ENCODE measurements at places on chromosomes 2 and 18.

- DNase-seq: no peak
Observed at GRCh38 chr18:27312153-27312552, 127.0 kb upstream of the CHST9 start.

DNA sequence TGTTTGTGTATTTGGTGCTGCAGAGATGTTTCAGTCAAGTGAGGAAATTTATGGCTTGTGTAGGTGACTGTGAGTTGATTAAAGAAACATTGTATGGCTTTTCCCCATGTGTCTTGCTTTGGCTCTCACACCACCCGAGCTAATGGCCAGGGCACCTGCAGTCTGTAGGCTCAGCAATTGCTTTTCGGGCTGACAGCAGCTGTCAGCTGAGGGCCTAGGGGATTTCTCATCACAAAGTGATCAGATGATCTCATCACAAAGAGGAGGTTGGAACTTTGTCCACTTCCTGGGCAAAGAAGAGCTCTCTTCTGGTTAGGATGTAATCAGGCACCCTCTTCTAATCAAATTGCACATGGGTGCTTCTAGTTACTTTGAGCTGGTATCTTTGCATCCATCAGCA lies 632.2 kb downstream of the SLC4A3 start:
- no peak for DNase-seq

DNA sequence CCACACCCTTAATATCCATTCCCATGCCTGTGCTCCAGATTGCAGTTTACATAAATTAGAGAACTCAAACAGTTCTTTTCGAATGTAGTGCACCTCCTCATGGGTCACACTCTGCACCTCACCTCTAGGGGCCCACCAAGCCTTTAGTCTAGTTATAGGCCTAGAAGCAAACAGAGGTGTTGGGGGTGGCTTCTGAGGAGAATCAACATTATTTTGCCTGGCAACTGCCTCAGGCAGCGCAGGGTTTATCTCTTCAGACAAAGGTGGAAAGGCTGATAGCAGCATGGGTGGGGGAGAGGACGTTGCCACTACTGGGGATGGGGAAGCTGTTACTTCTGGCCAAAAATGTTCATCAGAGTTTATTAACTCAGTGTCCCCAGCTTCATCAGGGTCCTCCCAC lies 5.0 kb upstream of the GYPC start:
- no peak for DNase-seq

DNA sequence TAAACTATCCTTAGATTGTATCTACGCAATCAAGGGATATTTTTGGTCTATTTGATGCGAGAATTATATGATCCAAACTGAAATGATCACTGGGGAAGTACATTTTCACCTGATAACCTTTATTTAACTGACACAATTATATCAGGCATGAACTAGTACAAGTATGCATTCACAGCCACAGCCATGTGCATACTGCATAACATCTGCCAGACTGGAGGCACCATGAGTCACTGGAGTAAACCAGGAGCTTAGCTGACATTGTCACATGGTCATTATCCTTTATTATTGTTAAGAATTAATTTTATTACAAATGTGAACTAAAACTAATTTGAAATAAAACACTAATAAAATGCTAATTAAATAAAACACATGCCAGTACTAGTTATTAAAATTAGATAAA lies 1127.1 kb downstream of the DPP10 start:
- no peak for DNase-seq

GRCh38 chr2:18435426-18436037 lies 124.9 kb downstream of the RDH14 start:
- DNase-seq: peak; percentile 26

GRCh38 chr18:29874519-29875098 lies 1167.9 kb downstream of the DSC3 start:
- peak; percentile 59 for DNase-seq

DNA sequence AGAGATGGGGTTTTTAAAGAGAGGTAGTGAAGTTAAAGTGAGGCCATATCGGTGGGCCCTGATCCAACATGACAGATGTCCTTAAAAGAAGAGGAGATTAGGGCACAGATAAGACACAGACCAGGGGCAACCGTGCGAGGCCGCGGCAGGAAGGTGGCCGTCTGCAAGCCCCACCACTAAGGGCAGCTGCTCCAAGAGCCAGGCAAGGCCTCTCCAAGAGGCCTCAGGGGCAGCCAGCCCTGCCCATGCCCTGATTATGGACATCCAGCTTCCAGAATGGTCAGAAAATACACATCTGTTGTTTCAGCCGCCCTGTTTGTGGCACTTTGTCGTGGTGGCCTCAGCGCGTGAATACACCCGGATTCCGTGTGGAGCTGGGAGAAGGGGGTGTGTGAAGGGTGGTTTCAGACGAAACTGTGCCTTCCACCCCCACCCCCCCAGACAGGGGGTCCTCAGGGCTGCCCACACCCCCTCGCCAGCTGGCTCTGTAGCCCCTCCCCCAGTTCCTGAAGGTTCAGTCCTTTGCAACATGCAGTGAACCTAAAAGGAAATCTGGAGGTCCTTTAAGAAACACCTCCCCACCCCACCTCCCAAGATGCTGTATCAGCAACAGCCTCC lies 74.1 kb upstream of the SMAD7 start:
- no peak for DNase-seq

- DNase-seq: no peak
Observed at GRCh38 chr2:64686283-64686956, 32.7 kb upstream of the SERTAD2 start.

DNA sequence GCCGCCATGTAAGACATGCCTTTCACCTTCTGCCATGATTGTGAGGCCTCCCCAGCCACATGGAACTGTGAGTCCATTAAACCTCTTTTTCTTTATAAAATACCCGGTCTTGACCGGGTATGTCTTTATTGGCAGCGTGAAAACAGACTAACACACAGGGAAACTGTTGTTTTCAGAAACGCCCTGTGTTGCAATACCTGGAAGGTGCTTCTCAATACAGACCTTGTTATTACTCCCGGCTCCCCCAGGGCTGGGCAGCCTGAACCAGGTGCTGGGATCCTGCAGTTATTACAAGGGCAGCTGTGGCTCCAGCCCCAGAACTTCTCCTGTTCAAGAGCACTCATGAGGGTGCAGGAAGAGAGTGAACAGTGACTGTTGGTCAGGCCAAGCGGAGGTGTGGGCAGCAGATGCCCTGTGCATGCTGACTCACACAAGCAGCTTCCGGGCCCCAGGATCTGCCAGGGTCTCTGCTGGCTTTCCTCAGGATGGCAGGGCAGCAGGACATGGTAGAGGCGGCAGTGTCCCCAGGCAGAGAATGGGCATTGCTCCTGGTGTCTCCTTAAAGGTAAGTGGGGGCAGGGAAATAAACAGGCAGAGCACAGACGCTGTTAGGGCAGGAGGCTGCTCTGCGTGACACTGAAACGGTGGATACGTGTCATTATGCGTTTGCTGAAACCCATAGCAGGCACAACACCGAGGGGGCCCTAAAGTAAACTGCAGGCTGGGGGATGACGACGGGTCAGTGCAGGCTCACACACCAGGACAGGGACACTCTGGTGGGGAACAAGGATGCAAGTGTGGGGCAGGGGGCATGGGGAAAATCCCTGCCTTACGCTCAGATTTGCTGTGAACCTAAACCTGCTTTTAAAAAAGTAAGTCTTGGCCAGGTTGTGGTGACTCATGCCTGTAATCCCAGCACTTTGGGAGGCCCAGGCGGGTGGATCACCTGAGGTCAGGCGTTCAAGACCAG lies 89.1 kb downstream of the NDUFA10 start:
- no peak for DNase-seq

GRCh38 chr2:105381101-105381668 lies 17.7 kb downstream of the FHL2 start:
- no peak for DNase-seq

DNA sequence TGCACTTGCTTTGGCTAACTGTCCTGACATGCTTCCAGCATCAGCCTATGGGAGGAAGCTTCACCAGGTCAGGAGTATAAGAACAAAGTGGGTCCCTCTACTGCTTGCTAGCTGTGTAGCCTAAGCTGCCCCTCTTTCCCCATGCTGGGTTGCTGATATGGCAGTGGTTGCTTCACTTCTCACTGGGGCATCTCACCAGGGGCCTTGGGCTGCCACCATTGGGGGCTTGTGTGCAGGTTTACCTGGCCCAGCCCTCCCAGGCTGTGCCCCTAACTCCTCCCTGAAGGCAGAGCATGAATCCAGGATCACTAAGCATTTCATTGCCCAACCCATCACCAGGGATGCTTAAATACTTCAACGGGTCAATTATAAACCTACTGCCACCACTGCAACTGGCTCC lies 817.1 kb upstream of the TMEFF2 start:
- DNase-seq: no peak

- no peak for DNase-seq
Observed at GRCh38 chr18:515838-516237, 15.3 kb upstream of the COLEC12 start.

- DNase-seq: no peak
Observed at GRCh38 chr2:196597531-196597930, 42.0 kb upstream of the CCDC150 start.

DNA sequence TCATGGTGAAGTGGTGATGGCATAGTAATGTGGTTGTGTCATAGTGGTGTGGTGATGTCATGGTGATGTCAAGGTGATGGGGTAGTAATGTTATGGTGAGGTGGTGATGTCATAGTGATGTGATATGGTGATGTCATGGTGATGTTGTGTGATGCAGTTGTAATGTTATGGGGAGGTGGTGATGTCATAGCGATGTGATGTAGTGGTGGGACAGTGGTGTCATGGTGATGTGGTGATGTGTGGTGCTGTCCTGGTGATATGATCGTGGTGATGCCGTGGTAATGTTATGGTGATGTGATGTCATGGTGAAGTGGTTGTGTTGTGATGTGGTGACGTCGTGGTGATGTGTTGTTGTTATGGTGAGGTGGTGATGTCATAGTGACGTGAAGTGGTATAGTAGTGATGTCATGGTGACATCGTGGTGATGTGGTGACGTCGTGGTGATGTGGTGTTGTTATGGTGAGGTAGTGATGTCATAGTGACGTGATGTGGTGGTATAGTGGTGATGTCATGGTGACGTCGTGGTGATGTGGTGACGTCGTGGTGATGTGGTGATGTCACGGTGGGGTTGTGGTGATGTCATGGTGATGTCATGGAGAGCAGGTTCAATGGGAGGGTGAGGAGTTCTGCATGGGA lies 242.7 kb upstream of the MYT1L start:
- DNase-seq: no peak

DNA sequence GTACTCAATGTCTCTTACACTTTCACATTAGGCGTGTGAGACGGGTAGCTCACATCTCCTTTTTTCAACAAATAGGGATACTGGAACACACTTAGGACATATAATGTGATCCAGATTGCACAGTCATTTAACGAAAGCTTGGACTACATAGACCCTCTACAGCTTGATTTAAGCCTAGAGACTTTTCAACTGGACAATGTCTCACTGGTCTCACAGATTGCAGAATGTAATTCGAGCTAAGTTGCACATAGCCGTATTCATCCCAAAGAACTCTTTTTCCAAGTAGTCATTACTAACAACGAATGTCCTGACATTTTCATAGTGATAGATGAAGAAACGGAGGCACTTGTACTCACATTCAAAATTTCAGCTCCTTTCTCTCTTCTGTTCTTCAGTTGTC lies 612.1 kb downstream of the ZEB2 start:
- DNase-seq: no peak

- DNase-seq: no peak
Observed at GRCh38 chr2:100206731-100207255, 64.4 kb upstream of the AFF3 start.

DNA sequence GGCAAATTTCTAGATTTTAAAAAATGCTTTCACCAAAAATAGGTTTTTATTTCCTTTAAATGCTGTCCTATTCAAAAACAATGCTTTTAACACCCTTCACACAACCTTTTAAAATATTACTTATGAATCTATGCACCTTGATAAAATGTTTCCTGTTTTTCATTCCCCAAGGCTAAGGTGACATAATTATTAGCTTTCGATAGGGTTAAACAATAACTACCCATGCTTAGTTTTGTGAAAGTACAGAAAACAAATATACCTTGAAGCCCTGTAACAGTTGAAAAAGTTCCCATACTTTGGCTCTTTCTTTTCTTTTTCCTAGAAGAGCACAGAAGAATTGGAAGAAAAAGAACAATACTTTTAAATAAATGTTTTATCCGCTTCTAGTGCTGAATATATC lies 54.9 kb upstream of the ITPRID2 start:
- no peak for DNase-seq

GRCh38 chr2:46335391-46336282 lies 38.4 kb downstream of the EPAS1 start:
- no peak for DNase-seq

DNA sequence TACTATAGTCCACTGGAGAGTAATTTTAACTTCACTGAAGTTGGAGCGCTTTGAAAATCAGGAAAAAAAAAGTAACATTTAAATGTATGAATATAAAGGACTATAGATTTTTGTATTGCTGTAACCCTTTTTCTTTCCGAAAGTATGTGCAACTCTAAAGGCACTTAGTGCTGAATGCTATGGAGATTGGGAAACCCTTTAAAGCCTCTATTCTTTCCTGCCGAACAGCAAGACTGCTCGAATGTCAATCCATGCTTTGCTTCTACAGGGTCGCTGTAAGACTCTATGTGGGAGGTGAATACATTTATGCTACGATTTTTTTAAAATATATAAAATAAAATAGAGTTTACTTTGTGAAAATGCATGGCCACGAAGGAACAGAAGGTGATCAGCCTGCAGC lies 825 bp downstream of the GRB14 start:
- no peak for DNase-seq

DNA sequence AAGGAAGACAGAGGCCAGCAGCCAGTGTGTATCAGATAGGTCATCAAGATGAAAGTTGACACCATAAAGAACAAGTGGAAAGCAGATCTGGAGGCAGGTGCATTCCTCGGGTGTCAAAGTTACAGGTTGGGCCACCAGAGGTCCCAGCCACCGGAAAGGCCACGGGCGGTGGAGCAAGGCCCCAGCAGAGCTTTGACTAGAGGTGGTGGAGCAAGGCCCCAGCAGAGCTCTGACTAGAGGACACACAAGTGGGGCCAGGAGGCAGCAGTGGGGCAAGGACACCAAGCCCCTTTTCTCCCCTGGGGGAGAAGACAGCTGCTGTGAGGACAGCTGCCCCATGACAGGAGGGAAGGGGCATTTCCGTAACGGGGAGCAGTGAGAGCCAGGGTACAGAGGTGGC lies 115.1 kb downstream of the GYPC start:
- DNase-seq: no peak

DNA sequence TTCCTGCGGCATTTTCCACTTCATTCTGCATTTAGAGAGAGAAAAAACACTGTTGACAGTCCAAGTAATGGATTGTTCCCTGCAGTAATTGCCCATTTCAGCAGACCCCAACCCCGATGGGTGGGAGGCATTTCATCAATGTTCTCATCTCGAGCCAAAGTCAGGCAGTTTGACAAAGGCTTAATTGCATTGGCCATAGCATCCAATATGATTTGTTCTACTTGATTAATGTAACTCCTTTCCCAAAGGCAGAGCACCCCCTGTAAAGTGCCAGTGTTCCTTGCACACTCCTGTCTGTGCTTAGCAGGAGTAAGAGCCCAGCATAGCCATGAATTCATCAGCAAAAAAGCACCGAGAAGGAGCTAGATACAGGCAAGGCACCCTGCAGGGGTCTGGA lies 174.4 kb downstream of the SEPTIN10 start:
- DNase-seq: no peak

Measured in COR-L47 (cell line).